ENCODE measurements at places on chromosomes 13 and 19. TPM values are rescaled to one million over a fixed set of nuclear protein-coding genes. Genes with fewer than 3 reads are reported as not detected.

The PTBP1 gene
- total RNA-seq = 604 TPM

The FUT1 gene
- total RNA-seq = not detected

The COX6B2 gene
- not detected for total RNA-seq

The EFNB2 gene
- 0.26 TPM for total RNA-seq

The ELSPBP1 gene
- total RNA-seq = not detected

The N4BP2L1 gene
- 23.9 TPM for total RNA-seq

The FBXW9 gene
- 15.4 TPM for total RNA-seq
